ENCODE measurements at places on chromosomes 7 and 10.

DNA sequence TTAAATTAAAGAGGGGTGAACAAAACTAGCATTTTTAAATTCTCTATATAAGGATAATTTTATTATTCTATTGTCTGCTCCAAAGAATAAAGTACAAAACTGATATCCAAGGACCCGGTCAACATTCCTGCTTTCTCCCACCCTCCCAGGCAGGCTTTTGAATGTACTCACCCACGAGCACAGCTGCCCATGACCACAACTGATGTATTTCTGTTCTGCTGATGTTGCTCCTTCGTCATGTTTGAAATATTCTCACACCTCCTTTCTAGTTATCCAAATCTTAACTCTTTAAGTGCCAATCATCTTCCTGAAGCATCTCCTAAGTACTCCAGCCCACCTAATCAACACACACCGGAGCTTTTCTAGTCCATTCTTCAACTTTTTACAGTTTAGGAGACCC, 46.7 kb downstream of the CALD1 start:
- no peak for DNase-seq

GRCh38 chr7:28076423-28077200, 104.0 kb downstream of the JAZF1 start:
- no peak for DNase-seq

- DNase-seq: no peak
Observed at GRCh38 chr7:42269161-42269560, 32.2 kb upstream of the GLI3 start.

GRCh38 chr7:70259502-70259901, 661.2 kb downstream of the AUTS2 start:
- DNase-seq: no peak

GRCh38 chr7:127803626-127804025, 151.6 kb downstream of the SND1 start:
- no peak for DNase-seq

- DNase-seq: no peak
Observed at GRCh38 chr10:66144016-66144415, 781.8 kb upstream of the LRRTM3 start.

GRCh38 chr10:44459671-44460070, 74.8 kb upstream of the CXCL12 start:
- DNase-seq: no peak

- DNase-seq: no peak
Observed at GRCh38 chr10:49784681-49785080, 22.6 kb upstream of the OGDHL start.

DNA sequence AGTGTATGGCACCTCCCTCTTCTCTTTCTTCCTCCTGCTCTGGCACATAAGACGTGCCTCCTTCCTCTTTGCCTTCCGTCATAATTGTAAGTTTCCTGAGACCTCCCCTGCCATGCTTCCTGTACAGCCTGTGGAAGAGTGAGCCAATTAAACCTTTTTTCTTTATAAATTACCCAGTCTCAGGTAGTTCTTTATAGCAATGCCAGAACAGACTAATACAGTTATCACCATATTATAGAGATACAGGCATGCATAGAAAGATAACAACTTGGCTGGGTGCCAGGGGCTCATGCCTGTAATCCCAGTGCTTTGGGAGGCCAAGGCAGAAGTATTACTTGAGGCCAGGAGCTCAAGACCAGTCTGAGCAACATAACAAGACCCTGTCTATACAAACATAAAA, 53.2 kb downstream of the GCC1 start:
- no peak for DNase-seq

DNA sequence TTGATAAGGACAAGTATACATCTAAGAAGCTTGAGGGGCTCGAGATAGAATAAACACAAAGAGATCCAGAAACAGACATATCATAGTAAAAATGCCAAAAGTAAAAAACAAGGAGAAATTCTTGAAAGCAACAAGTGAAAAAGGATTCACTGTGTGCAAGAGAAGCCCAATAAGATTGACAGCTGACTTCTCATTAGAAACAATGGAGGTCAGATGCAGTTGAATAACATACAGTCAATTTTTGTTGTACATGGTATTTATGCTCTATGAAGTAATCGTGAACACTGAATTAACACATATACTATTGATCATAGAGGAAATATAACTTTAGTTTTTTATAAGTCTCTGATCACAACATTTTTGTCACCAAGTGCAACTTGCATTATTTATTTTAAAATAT, 982.8 kb upstream of the SORCS1 start:
- no peak for DNase-seq

- no peak for DNase-seq
Observed at GRCh38 chr7:12653518-12653917, 33.9 kb upstream of the ARL4A start.

GRCh38 chr7:140719721-140720120, 23.2 kb downstream of the NDUFB2 start:
- DNase-seq: peak; percentile 30

GRCh38 chr7:113015034-113015645, 71.5 kb downstream of the GPR85 start:
- peak; percentile 1 for DNase-seq

GRCh38 chr7:158328376-158329013, 259.1 kb downstream of the PTPRN2 start:
- no peak for DNase-seq

DNA sequence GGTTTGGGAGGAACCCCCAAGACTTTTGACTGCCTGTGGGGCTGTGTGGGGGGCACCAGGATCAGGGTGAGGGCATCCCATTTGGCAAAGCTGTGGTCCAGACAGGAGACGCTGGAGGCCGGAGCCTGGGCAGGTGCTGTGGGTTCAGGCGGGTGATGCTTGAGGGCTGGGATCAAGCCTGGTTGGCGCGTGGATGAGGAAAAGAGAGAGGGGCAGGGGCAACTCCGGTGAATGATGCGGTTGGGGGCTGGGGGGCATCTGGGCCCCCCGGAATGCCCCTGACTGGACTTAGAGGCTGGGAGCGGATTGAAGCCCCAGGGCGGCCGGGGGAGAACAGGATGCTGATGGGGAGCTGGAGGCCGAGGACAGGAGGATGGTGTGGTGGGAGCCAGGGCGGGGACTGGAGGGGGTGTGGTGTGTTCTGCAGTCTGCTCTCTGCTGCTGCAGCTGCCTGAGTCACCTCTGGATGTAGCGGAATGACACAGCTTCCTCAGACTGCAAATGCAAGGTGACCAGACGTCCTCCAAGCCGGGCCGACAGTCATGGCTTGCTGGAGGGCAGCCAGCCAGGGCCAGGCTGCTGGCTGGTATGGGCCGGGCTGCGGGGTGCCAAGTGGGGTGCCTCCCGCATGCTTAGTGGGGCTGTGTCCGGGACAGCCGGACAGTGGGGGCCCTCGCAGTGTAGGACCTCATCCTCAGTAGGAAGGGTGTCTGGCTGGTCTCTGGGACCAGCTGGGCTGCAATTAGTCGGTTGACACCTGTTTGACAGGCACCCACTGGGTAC, 3.2 kb downstream of the MAFK start:
- no peak for DNase-seq

DNA sequence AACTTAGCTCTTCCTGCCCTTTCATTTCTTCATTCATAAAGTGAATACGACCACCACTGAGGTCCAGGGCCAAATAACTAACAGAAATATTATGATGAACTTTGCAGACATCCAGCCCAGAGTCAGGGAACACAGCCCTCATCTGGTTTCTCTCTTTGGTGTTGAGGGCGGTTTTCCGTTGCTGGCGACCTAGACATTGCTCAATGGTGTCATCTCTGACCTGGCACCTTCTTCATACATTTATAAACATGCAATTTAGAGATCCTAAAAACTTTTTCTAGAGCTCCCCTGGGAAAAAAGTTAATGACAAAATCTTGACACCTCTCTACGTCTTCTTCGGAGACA, 324 bp upstream of the TET1 start:
- DNase-seq: no peak

- no peak for DNase-seq
Observed at GRCh38 chr7:87027900-87028299, 31.6 kb downstream of the ELAPOR2 start.

- peak; percentile 10 for DNase-seq
Observed at GRCh38 chr10:18104223-18104872, 35.9 kb upstream of the CACNB2 start.

GRCh38 chr7:1703871-1704810, 34.1 kb downstream of the ELFN1 start:
- DNase-seq: no peak

DNA sequence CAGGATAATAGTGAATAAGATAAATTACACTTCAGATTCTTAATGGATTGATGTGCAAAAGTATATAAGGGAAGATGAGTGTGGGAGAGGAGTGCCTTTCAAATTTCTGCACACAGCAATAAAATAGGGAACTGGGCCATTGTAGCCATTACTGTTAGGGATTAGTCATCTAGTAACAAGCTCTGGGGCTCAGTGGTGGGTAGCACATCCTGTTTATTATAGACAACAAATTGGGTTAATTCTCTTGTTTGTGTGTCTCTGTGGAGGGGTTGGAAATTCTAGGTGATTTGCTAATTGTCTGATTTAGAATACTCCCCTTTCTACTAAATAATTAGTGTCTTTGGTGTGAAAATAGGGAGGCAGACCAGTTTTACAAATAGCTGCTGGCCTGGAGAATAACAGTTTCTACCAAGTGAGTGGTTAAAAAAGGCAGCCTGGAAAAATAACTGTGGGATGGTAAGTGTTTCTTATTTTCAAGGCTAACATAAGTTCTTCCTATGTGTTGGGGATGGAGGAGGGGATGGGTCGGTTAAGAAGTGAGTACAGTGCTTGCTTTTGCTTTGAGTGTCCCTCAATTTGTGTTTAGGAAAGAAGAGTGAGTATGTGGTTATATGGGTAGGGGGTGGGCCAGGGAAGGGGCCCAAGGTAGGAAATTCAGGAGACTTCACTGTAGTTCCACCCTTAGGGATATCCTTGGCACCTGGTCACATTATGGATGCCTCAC, 43.3 kb upstream of the TMEM248 start:
- DNase-seq: no peak

- no peak for DNase-seq
Observed at GRCh38 chr10:22315455-22316285, 518 bp upstream of the COMMD3 start.

GRCh38 chr10:69583106-69583505, 9.9 kb upstream of the NEUROG3 start:
- no peak for DNase-seq

DNA sequence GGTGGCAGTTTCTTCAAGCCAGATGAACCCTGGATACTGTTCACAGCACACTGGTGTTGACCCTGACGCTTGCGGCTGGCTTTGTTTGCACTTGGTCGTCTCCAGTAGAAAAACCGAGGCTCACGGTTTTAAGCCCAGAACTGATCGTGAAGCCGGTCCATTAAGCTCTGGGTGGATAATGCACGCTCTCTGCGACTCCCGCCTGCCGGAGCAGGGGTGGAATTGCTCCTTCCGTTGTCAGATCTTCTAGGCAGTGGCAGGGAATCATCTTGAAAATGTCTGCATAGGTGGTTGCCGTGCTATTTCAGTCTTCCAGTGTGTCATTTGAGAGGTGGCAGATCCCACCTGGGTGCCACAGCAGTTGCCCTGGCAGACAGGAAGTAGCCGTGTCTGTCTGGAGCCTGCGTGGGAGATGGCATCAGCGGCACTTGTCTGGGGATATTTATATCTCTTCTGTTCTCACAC, 35.9 kb upstream of the AP5Z1 start:
- DNase-seq: no peak

DNA sequence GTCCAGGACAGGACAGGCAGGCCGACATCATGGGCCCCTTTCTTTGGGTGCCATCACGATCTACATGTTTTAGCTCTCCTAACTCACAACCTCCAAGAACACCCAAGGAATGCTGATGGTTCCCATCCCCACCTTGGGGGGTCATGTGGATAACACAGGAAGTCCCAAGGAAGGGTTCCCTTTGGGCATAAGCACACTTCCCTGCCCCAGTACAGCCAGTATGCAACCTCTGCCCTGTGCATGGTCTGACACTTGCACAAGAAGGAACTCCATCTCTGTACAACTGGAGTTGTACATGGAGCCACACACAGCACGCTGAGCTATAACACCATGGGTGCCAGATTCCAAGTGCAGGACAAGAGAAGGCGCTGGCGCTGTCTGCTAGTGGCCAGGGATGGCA, 11.0 kb downstream of the MAT1A start:
- no peak for DNase-seq

DNA sequence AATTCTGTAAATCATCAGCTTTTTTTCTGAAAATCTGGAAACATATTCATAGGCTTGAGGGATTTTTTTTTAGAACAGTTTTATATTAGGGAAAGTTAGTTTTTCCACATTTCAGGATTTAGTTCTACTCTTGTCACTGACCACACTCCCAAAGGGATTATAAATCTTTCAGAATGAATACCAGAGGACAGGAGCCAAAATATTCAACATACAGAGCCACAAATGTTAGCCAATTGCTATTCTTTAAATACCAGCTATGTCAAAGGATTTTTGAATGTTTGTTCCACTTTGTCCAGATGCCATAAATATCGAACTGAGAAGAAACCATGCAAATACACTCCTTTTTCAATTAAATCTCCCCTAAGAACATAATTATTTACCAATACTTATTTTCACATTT, 50.7 kb downstream of the ODAD2 start:
- DNase-seq: no peak

Data from GDM1 (cell line).